ENCODE measurements at places on chromosomes 2 and 18. TPM values are rescaled to one million over a fixed set of nuclear protein-coding genes. Genes with fewer than 3 reads are reported as not detected.

GRCh38 chr2:200864176-200865034 is at the start of gene CLK1:
CLK1 (minus strand) TSS chr2:200864658; CDS start chr2:200861862, 2,796 bp downstream.
- no peaks in the 10 kb centered on the region for H3K36me3 ChIP-seq
- peaks cover 54% of the 10 kb centered on the region for H3K4me1 ChIP-seq
- DNase-seq = peak; percentile 98
- peak within 1 kb of the TSS; percentile 80 for H3K4me3 ChIP-seq
- H3K27ac ChIP-seq = peak within 1 kb of the TSS; percentile 100
- no peaks in the 10 kb centered on the region for H3K27me3 ChIP-seq

The CCDC178 gene
- total RNA-seq = 0.73 TPM

DNA sequence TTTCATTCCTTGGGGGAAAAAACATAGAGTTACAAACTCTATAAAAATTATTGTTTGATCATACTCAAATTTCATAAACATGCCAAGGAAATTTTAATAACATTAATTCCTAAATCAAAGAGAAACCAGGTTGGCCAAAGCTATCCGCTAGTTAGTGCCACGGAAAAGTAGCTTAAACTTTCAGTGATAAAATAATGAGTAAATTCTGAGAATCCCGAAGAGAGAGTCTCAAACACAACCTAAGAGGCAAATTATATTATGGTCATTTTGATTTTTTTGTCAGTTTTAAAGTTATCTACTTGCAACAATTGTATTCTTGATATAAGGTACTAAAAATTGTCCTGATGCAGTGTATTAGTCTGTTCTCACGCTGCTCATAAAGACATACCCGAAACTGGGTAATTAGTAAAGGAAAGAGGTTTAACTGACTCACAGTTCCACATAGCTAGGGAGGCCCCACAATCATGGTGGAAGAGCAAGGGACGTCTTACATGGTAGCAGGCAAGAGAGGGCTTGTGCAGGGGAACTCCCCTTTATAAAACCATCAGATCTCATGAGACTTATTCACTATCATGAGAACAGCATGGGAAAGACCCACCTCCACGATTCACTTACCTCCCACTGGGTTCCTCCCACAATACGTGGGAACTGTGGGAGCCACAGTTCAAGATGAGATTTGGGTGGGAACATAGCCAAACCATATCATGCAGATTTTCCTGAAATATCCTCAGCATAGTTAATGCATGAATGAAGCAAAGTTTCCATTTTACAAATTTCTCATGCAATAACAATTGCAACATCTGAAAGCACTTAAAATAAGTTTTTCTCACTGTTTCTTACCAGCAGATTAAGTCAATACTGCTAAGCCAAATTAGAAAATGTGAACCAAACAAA is 205.9 kb upstream of the STK17B start:
- no peak for DNase-seq
- no peak overlapping the region for H3K4me3 ChIP-seq
- H3K27me3 ChIP-seq = no peaks in the 10 kb centered on the region

The GKN1 gene
- not detected for total RNA-seq

DNA sequence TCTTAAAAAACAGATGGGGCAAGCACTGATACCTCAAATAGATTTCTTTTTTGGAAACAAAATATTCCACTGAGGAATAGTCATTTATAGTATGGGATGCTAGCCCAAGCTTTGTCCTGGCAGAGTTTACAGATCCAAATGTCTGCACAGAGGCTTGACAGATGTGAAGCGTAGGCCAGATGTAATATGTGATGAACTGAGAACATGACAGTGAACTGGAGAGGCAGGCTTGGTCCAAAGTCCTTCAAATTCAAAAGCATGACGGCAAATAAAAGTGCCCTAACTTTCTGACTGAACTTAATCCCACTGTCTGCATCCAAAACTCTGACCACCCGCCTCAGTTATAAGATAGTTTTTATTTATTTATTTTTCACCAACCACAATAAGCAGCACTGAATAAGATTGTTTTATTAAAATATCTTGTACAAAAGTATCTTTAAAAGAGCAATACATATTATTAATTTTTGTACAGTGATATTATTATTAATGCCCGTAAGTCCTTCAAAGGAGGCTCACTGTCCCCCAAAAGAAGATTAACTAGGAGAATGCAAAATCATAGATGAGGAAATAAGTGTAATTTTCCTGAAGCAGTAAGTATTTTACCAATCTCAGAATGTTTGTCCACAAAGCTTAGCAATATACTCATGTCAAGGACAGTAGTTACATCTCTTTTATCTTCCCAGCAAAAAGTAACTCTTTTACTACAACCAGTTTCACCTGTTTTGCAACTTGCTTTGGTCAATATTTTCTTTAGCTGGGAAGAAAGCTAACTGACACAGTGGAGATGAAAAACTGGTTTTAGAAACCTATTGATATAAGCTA is 10.7 kb upstream of the SPOPL start:
- H3K4me1 ChIP-seq = no peaks in the 10 kb centered on the region
- no peak overlapping the region for H3K4me3 ChIP-seq
- H3K27ac ChIP-seq = no peak overlapping the region
- no peaks in the 10 kb centered on the region for H3K36me3 ChIP-seq
- H3K27me3 ChIP-seq = no peaks in the 10 kb centered on the region

The NPC1 gene
- 103 TPM for total RNA-seq

DNA sequence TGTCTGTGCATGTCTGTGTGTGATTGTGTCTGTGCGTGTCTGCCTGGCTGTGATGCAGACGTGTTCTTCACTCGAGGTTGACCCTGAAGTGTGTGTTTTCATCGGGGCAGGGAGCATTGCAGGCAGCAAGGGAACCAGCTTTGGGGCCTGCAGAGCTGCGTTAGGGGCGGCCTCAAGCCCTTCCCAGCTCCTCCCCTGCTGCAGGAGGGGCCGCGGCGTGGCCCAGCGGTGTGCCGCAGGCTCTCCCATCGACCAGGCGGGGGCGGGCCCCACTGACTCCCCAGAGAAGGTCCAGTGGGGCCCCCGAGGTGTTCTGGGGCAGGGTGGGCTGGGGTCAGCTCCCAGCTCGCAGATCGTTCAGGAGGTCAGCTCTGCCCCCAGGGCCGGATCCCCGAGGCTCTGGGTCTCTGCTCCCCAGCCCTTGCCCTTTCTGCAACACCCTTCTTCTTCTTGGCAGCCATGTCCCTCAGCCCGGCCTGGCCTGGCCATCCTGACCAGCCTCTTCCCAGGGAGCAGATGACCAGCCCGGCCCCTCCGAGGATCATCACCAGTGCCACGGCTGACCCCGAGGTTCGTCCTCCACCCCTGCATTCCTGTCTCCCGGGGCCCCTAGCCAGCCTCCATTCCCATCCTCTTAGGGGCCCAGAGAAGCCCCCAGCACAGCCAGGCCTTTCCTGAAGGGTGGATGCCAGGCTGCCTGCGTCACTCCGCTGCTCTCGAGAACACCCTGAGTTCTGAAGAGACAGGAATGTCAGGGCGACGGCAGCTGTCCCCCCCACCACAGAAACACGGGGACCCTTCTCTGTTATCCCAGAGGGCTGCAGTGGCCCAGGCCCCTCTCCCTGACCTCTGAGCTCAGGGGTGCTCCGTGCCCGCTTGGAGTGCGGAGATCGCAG is 11.1 kb upstream of the KLHL30 start:
- H3K4me3 ChIP-seq = peak overlapping the region; percentile 1
- peaks cover 5% of the 10 kb centered on the region for H3K4me1 ChIP-seq

The CYS1 gene
- total RNA-seq = 0.60 TPM

The EDAR gene
- total RNA-seq = not detected

The UGT1A9 gene
- not detected for total RNA-seq

DNA sequence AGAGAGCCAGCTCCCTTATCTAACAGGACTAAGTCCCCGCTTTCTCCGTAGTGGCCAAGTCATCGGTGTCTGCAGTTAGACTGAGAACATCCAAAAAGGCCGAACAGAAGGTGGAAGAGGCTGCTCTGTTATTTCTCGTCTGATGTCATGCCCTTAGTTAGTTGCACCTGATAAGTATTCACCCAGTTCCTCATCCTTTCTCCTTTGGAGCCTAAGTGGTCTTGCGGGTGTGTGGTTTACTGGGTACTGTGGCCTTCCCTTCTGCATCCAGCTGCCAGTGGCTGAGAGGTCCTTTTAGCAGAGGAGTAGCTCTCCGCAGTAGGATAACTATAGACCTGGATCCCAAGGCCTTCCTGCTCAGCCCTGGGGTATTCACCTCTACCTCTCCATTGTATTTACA is 211.6 kb downstream of the BCL2 start:
- H3K4me3 ChIP-seq = no peak overlapping the region
- peaks cover 9% of the 10 kb centered on the region for H3K4me1 ChIP-seq
- DNase-seq = no peak
- no peaks in the 10 kb centered on the region for H3K36me3 ChIP-seq
- no peak overlapping the region for H3K27ac ChIP-seq

DNA sequence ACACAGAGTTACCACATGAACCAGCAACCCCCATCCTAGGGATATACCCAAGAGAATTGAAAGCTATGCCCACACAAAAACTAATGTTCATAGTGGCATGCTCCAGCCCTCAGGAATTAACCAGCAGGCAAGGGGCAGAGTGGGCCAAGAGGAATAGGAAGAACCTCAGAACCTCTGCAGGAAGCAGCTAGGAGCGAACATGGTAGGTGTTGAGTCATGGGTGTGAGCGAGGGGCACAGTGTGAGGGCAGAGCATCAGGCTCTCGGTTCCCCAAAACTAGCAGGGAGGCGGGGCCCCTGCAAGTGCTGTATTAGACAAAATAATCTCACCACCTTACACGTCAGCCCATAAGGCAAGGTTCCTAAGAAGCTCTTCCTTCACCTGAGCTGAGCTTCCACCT is 5.6 kb upstream of the RUFY4 start:
- no peaks in the 10 kb centered on the region for H3K27me3 ChIP-seq
- no peaks in the 10 kb centered on the region for H3K36me3 ChIP-seq
- H3K4me1 ChIP-seq = peaks cover 13% of the 10 kb centered on the region
- no peak overlapping the region for H3K27ac ChIP-seq

DNA sequence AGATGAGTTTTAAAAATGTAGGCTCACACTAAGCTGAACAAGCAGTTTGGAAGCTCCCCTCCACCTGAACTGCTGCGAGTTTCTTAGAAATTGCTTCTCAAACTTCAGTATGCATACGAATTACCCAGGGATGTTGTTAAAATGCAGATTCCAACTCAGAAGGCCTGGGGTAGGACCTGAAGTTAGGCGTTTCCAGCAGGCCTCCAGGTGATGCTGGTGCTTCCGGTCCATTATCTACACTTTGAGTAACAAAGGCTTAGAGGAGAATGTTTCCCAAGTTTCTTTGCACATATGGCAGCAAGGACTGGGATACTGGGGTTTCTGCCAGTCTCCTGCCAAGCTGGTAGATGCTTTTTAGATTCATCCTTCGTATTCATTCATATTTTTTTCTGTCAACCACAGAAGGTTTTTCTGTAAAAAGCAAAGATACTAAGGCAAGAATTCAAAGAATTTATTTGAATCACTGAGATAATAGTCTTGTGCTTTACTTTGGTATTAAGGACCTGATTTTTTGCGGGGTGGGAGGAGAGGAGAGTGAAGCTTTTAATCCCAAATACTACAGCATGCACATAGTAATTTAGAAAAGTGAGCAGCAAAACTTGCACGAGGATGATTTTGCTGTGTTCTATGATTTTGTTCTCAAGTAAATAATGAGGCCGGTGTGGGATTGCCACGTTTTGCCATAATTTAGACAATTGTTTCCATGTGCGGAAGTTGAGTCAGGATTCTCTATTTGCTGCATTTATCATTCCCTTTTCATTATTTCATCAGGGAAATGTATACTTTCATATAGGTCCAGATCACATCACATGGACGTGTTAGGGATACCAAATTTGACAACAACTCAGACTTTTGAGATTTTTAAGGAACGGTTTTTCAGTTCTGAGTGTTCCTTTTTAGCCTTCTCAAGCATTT is 137.6 kb upstream of the SPATS2L start:
- no peaks in the 10 kb centered on the region for H3K27me3 ChIP-seq
- no peak overlapping the region for H3K4me3 ChIP-seq
- H3K36me3 ChIP-seq = no peaks in the 10 kb centered on the region
- no peaks in the 10 kb centered on the region for H3K4me1 ChIP-seq

DNA sequence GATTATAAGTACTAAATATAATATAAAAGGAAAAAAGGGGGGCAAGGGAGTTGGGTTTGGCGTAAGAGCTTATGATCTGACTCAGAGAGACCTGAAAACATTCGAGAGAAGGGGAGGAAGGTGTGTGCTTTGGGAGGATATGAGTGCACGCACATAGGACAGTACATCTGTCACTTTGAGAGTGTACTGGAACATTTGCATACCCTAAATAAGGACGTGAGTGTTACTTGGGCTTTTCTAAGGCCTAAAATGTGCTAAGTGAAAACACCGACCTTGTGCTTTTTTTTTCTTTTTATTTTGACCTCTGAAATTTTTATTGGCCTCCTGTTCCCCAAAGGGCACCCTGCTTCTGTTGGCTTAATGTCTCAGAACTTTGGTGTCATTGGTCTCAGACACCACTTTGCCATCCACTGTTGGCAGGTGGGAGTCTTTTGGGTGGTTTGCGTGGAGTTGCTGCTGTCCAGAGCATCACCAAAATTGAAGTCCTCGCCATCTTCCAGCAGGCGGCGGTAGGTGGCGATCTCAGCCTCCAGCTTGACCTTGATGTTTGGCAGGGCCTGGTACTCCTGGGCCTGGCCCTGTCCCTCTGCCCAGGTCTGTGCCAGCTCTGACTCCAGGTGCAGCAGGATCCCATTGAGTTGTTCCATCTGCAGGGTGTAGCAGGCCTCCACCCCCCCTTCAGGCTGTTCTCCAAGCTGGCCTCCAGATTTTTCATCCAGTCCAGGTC is 57.7 kb downstream of the CD28 start:
- H3K4me1 ChIP-seq = no peaks in the 10 kb centered on the region
- H3K27me3 ChIP-seq = no peaks in the 10 kb centered on the region
- no peak overlapping the region for H3K4me3 ChIP-seq

The MAPK4 gene
- 0.55 TPM for total RNA-seq

GRCh38 chr18:61350578-61350977 is 17.3 kb downstream of the CDH20 start:
- no peaks in the 10 kb centered on the region for H3K36me3 ChIP-seq
- H3K27me3 ChIP-seq = no peaks in the 10 kb centered on the region
- no peaks in the 10 kb centered on the region for H3K4me1 ChIP-seq

The EFEMP1 gene
- 329 TPM for total RNA-seq

- no peak for DNase-seq
- no peaks in the 10 kb centered on the region for H3K4me1 ChIP-seq
- no peaks in the 10 kb centered on the region for H3K27me3 ChIP-seq
- no peak overlapping the region for H3K4me3 ChIP-seq
Measured at GRCh38 chr18:55544014-55544413, 44.0 kb downstream of the TCF4 start.

The PRSS56 gene
- total RNA-seq = not detected

- H3K4me3 ChIP-seq = no peak overlapping the region
- no peaks in the 10 kb centered on the region for H3K4me1 ChIP-seq
- H3K27me3 ChIP-seq = no peaks in the 10 kb centered on the region
- no peak for DNase-seq
- no peaks in the 10 kb centered on the region for H3K36me3 ChIP-seq
Measured at GRCh38 chr18:66916834-66917233, 312.9 kb upstream of the CDH19 start.

GRCh38 chr2:164779383-164780057 is 62.1 kb downstream of the COBLL1 start:
- no peaks in the 10 kb centered on the region for H3K36me3 ChIP-seq
- no peak overlapping the region for H3K27ac ChIP-seq
- peaks cover 19% of the 10 kb centered on the region for H3K4me1 ChIP-seq
- no peak overlapping the region for H3K4me3 ChIP-seq
- DNase-seq = no peak

Data from left lung (tissue), 14 donors.